Naive thymus-derived CD4-positive, alpha-beta T cell (primary cell): ENCODE measurements at places on chromosomes 7 and 10.

- no peak for DNase-seq
Observed at GRCh38 chr7:101916041-101916800, 98.8 kb downstream of the CUX1 start.

DNA sequence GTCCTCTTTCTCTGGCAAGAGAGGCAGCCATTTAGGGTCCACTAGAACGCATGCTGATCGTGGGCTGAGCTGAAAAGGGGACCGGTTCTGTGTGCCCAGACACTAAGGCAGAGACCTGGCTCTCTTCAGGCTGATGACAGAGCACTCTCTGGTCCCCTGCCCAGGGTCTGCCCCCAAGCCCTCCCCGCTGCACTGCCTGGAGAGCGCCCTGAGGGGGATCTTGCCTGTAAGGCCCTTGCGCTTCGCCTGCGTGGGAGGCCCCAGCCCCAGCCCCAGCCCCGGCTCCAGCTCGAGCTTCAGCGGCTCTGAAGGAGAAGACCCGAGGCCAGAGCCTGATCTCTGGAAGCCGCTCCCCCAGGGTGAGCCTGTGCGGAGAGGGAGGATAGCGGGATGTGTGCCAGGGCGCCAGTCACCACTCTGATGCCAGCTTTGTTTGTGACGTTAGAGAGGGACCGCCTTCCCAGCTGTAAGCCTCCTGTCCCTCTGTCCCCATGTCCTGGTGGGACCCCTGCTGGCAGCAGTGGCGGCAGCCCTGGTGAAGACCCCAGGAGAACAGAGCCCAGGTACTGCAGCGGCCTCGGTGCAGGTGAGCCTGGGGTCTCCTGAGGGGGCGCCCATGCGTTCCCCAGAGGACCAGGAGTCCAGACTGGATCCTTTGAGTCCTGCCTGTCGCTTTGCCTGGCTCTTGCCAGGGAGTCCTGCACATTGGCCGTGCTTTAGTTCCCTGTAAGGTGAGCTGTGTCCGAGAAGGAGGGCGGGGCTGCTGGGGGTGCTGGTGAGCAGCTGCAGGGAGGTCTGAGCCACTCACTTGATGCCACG, 43.2 kb downstream of the ZNF467 start:
- no peak for DNase-seq

GRCh38 chr7:158824028-158824427, 5.3 kb downstream of the ESYT2 start:
- no peak for DNase-seq

DNA sequence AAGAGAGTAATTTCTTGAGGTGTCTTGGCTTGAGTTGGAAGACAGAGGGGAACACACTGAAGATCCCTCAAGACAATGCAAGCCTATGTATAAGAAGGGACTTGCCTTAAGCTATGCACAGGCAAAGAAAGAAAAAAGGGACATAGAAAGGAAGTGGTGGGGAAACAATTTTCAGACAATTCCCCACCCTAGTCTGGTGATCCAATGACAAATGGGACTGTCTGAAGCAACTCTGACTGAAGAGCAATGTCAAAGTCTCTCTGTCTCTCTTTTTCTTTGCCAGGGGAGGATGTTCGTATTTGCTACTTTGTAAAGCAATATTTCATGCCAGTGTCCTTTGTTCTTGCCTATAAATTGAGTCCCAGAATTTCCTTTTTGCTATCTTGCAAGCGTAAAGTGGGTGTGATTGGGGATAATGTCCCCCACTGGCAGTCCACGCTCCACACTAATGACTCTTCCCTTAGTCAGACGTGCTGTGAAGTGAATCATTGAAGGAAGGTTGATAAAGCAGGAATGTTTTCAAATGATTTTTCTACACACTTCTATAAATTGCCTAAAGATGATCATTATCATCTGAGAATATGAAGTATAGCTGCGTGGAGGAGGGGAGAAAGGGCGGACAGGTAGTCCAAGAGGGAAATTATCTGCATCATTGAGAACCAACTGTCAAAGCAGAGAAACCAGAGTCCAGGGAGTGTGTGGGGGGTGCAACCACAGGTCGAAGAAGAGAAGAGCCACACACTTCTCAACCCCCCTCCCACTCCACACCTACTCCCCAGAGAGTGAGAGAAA, 243.8 kb upstream of the ETV1 start:
- no peak for DNase-seq

DNA sequence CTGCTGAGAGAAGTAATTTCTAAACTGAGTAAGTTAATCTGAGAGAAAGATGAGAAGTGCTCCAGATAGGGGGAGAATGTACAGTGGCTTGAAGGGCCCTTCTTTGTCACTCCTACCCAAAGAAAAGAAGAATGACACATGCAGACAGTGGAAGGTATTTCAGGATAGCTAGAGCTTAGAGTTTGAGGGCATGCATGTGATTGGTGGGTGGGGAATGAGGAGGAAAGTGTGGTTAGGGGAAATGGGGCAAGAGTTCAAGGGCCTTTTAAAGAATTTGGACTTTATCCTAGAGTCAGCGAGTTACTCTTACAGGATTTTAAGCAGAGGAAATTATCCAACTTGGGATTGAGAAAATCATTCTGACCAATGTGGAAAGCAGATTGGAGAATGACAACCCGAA, 50.0 kb downstream of the ANLN start:
- DNase-seq, result no peak

DNA sequence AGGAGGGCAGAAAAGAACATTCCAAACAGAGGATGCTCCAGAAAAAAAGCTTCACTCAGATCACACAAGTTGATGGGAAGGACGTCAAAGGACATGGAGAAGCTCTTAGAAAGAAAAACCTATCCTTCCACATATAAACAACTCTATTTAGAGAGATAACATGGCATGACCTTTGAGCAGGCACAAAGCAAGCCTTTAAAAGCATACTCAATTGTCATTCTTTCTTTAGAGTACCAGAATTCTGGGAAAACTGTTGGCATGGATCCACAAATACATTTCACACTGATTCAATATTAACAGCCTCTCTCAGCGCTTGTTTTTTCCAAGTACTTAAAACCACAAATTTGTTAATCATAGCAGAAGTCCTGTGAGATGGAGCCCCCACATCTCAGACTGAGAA, 7.3 kb upstream of the ABLIM1 start:
- no peak for DNase-seq

GRCh38 chr7:159065852-159066480, 78.7 kb downstream of the VIPR2 start:
- DNase-seq, result no peak

DNA sequence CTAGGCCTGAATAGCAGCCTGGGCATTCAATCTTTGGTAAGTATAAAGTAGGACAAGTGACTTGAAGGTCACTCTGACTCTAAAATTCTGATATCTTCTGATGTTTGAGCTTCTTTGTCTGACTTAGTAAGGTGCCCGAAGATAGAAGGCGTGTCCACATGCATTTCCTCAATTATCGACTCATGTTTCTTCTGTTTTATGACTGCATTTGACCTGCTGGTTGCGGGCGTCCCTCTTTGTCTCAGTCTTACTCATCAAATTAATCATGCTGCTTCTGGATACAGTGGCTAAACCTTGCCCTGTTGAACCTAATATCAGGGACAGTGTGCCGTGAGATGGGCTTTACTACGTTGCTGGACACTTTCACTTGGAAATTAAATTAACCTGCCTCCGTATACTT, 534.1 kb downstream of the SDK1 start:
- DNase-seq, result no peak

- no peak for DNase-seq
Observed at GRCh38 chr7:29642494-29643155, 79.0 kb downstream of the PRR15 start.

- DNase-seq, result no peak
Observed at GRCh38 chr10:1712314-1712713, 25.0 kb downstream of the ADARB2 start.

DNA sequence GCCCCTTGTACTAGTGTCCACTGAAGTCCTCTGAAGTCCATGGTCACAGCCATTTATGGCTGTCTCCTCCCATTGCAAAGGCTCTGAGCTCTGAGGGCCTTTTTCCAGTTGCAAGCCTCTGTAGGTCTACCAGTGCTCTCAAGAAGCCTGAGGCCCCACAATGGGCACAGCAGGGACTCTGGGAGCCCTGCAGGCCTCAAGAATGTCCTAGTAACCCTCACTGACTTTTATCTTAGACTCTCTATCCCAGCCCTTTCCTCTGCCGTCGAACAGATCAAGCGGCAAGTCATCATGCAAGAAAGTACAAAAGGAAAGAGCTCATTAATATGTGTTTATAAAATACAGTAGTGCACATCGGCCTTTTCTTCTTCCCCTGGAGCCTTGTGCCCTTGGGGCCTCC, 23.4 kb downstream of the VWA2 start:
- no peak for DNase-seq

DNA sequence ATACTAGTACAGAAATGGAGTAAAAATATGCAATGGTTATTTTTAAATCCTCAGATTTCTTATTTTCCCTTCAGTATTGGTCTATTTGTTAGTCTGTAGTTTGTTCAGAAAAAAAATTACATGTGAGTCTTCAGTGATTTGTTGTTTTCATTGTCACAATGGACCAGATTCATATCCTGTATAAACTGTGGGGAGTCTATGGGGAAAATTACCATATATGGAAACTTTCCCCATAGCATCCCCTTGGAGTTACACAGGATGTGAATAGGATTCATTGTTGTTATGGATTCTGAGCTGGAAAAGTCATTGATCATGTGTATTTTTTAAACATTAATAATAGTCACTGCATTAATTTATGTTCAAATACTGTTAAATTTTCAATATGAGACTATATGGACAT, 72.6 kb downstream of the ST7 start:
- no peak for DNase-seq

DNA sequence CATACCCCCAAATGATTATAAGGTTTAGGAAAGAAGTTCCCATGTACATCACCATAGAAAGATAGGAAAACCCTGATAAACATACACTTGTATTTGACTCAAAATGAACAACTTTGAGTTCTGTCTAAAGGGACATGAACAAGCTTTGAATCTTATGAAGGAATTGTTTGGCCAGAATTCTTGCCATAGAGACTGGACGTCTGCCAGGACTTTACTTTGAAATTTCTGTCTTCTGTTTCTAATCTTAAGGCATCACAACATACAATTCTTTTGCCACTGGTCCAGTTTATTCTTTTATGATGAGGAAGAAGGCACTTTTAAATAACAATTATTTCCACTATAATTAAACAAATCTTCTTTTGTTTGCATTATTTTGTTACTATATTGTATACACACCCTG, 26.2 kb upstream of the CYP26C1 start:
- DNase-seq, result no peak

DNA sequence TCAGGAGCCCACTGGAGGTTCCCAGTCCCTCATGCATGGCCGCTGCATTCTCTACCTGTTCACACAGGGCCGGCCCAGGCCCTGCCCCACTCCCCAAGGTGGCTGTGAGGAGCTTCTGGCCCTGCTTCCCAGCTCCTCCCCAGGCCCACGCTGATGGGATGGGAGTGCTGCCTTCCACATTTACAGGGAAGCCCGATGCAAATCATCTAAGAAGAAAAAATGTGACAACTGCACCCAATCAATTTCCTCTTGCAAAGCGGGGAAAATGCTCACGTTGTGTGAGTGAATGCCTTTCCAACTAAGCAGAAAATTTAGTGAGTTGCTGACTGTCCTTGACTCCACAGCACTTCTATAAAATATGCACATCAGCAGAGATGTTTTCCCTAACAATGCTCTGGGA, 485.8 kb upstream of the MGMT start:
- DNase-seq, result no peak

DNA sequence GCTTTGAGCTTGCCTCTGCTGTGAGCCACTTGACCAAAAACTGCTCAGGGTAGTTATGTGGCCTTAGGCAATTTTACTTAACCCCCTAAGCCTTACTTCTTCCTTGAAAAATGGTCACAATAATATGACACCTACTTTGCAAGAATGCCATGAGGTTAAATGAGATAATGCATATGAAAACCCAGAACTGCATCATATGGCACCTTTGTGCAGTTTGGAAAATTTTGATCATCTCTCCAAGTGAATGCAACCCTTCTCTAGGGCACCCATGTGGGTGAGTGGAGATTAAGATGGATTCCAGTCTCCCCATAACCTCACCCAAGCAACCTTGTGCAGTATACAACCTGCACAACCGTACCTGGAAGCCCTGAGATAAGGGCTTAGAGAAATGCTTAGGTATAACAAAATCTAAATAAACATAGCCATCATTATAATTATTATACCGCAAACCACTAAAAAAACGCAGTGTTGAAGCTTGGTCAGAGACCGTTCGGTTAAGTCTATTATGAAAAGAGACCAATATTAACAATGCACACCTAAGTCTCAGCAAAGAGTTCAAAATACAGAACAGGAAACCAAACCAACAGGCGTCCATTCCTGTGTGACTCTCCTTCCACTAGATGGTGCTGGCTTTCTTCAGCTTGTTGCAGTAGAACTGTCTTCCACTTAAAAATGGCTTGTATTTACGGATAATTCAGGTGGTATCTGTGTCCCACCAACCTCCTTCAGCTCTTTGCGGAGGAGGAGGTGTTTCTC, 21.0 kb upstream of the ASB15 start:
- no peak for DNase-seq

- DNase-seq, result no peak
Observed at GRCh38 chr7:521221-522070, 1.8 kb upstream of the PDGFA start.

GRCh38 chr10:59018977-59019376, 157.5 kb upstream of the PHYHIPL start:
- DNase-seq, result no peak

- DNase-seq, result no peak
Observed at GRCh38 chr10:79422178-79422892, 23.1 kb downstream of the ZCCHC24 start.

GRCh38 chr10:132696728-132697577, 89.0 kb downstream of the NKX6-2 start:
- no peak for DNase-seq

- no peak for DNase-seq
Observed at GRCh38 chr10:130967784-130968183, 343.7 kb downstream of the TCERG1L start.

DNA sequence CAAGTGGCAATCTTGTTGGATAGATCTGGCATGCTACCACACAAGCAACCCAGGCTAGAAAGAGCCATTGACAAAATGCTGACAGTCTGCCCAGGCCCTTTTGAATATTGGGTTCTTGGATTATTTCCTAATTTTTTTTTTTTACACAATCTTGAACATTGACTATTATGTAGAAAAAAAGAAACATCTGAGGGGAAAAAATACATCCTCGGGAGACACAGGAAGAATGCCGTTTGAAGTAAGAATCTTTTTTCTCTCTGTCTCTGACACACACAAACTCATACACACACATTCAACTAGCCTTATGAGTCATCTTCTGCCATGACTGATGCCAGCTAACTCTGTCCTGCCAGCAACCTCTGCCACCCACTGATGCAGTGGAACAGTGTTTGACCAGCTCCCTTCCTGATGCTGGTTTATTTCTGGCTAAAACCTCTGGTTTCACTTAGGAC, 47.2 kb downstream of the SORBS1 start:
- DNase-seq, result no peak
